ENCODE measurements at places on chromosomes 5 and 9.

- DNase-seq: no peak
Measured at GRCh38 chr9:126114409-126114760, 212.2 kb upstream of the MVB12B start.

GRCh38 chr9:135990468-135991429, 29.6 kb upstream of the UBAC1 start:
- peak; percentile 43 for DNase-seq

DNA sequence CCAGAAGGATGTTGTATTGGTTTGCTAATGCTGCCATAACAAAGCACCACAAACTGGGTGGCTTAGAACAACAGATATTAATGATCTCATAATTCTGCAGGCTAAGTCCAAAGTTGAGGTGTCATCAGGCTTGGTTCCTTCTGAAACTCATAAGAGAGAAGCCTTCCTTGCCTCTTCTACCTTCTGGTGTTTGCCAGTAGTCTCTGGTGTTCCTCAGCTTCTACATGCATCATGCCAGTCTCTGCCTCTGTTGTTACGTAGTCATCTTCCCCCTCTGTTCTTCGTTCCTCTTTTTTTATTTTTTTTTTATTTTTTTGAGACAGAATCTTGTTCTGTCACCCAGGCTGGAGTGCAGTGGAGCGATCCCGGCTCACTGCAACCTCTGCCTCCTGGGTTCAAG, 61.8 kb downstream of the LRRC70 start:
- no peak for DNase-seq

DNA sequence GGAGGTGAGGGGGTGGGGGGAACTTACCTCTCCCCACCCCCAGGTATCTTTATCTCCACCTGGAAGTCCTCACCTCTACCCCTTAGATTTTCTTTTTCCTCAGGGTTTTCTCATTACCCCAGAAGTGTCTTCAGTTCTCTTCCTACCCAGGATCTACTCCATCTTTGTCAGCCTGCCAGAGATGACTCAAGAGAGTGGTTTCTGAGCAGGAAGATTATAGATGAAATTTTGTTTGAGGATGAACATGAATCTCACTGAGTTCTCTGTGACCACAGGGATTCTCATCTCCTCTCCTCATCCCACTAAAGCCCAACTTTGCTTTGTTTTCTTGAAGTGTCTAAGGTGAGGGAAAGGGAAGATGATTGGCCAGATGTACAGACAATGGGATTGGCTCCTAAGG, 5.2 kb upstream of the HINT2 start:
- no peak for DNase-seq

GRCh38 chr9:34384368-34385165, 7.9 kb upstream of the MYORG start:
- no peak for DNase-seq

DNA sequence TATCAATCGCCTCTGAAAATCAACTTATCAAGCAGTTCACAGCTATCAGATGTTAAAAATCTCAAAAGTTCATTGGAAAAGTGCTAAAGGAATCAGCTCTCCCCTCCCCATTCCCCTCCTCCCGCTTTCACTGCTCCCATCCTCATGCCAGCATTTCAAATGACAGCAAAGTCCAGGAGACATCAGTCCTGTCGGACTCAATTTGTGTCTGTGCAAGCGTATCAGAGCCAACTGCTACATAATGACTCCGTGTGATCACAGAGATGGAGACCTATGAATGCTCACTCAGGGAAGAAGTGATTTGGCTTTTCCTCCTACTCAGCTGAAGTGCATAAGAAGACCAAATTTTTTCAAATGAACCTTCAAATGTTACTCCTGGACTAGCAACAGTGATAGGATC, 937.2 kb upstream of the DMAC1 start:
- DNase-seq: no peak

GRCh38 chr5:113632996-113633395, 119.5 kb downstream of the YTHDC2 start:
- no peak for DNase-seq

DNA sequence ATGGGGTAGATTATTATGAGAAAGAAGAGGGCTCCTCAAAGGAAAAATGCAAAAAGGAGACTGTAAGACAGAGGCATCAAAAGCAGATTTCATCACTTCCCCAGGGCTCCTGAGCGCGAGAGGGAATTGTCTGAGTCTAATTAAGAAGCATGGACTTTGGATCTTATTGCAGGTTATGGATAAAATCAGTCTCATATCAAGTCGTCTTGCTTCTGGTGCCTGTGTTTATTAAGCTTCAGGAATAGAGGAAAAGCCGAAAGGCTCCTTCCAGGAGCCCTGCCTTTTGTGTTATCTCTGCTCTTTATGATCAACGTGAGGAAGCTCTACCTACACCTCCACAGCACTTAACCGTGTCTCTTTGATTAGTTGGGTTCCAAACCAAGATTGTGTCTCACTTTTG, 25.0 kb upstream of the SEMA5A start:
- DNase-seq: no peak

DNA sequence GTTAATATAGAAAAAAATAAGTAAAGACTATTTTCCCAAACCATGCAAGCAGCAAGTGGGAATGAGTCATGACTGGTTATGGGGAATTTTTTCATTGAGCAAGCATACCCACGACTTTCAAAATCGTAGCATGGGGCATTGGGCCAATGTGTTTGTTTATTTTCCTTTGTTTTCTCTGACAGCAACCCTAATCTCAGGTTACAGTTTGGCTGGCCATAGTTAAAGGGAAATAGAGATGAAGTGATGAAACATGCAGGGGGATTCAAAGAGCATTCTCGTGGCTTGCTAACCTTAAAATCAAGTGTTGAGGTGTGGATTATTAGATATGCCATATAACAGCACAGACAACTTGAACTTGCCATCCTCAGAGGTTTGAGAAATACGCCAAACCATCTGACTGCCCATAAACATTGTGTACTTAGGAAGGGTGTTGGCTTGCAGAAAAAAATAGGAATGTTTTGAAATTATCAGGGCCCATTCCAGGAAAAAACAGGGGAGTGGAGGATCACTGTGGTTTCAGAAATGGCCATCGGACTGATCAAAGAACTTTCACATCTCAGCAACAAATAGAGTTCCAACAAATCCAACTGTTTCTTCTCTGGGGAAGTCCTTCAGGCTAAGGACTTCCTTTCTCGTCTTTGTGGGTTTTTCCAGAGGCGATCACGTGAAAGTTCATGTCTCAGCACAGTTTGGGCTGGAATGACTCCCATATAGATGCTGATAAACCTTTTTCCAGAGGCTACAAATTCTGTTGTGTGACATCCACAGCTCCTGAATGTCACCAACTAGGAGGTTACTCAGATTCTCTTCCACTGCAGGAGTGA, 259.1 kb downstream of the SYK start:
- no peak for DNase-seq

DNA sequence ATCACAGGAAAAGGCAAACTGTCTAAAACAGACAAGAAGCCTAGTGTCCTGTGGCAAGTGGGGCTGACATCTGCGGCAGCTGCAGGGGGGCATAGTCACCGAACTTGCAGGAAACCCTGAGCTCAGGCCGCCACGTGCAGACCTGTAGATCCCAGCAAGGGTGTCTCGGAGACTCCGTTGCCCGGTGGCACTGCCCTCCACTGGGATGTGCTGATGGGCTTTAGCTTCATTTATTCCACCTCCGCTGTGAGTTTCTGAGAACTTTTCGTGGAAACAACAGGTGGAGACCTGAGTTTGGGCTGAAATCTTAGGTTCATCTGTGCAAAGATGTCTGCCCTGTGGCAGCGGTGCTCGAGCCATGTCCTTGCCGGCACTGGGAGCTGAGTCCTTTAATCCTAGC, 22.1 kb downstream of the CEP72 start:
- DNase-seq: no peak

GRCh38 chr5:2005101-2006041, 122.6 kb upstream of the IRX4 start:
- no peak for DNase-seq

- no peak for DNase-seq
Measured at GRCh38 chr9:91905991-91906469, 44.0 kb downstream of the ROR2 start.

GRCh38 chr9:93582550-93582949, 6.2 kb downstream of the PHF2 start:
- no peak for DNase-seq

- DNase-seq: no peak
Measured at GRCh38 chr9:71692337-71692736, 76.0 kb downstream of the CEMIP2 start.

DNA sequence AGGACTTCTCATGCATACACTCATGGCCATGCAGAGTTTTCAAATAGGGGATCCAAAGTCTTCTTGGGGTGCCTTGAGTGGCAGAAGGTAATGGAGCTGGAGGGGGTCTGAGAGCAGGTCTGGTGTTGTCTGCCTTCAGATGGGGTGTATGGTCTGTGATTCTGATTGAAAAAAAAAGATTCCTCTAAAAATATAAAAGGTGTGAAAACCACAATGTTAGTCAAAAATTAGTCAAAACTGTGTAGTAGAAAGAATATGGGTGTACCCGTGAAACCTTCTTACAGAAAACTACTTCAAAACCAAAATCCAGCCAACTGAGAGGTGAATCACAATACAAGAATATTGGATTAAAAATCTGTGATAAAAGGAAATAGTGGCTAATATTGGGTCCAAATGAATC, 20.1 kb downstream of the DOCK2 start:
- DNase-seq: no peak

DNA sequence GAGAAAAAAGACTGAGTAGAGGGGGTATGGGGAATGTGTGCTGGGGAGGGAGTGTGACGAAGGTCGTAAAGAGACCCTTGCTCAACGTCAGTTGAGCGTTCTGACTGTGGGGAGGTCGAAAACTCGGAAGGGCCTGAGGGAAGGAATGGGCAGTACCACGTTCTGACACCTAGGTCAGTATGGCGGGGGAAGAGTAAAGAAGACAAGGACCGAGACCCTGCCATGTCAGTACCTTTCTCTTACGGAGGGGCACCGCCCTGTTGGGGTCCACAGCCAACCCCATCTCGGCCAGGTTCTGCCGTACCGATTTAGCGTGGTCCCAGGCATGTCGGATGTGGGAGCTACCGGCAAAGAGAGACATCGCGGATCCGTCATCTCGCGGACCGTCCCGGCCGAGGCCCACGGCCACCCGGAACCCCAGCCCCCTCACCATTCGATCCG, 375 bp downstream of the NOP16 start:
- no peak for DNase-seq

- no peak for DNase-seq
Measured at GRCh38 chr5:61625137-61625561, 293.1 kb downstream of the ZSWIM6 start.

- no peak for DNase-seq
Measured at GRCh38 chr5:140131967-140132409, 6.3 kb downstream of the IGIP start.

Data from T follicular helper cell (primary cell).